ENCODE measurements at places on chromosomes 16 and 17.

GRCh38 chr16:46555951-46556350, 65.2 kb downstream of the SHCBP1 start:
- DNase-seq: no peak

DNA sequence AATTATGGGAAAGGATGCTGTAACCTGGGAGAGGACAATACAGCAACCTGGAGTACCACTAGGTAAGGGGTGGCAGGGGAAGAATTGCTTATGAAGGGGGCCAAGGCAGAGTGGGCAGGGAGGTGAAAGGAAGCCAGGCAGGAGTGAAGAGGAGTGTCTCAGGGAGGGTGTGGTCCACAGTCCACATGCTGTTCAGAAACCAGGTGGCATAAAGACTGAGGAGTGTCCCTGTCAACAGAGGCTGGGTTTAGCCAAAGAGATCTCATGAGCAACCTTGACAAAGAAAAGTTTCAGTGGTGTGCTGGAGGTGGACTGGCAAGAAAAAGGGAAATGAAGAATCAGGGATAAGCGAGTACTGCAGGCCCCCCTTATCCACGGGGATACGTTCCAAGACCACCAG, 88.4 kb downstream of the SPACA3 start:
- no peak for DNase-seq

DNA sequence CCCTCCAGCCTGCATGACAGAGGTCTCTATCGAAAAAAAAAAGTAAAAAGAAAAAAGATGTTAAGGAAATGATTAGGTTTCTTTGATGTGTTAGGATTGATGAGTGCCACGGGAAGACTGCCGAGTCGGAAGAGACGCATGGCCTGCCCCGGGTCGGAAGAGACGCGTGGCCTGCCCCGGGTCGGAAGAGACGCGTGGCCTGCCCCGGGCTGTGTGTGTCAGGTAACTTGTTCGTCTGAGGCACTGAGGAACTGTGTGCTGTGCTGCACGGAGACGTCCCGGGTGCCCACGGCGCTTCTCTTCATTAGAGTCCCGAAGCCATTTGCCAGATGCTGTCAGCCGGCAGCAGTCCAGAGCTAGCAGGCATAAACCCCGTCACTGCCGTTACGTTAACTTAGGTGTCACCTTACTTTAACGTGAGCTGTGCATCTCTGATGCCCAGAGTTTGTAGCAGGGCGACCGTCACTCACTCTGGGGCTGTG, 40.5 kb upstream of the FASN start:
- no peak for DNase-seq

GRCh38 chr16:14600164-14600563, 29.9 kb downstream of the PARN start:
- no peak for DNase-seq

- no peak for DNase-seq
Observed at GRCh38 chr16:78425891-78426510, 326.5 kb downstream of the WWOX start.

DNA sequence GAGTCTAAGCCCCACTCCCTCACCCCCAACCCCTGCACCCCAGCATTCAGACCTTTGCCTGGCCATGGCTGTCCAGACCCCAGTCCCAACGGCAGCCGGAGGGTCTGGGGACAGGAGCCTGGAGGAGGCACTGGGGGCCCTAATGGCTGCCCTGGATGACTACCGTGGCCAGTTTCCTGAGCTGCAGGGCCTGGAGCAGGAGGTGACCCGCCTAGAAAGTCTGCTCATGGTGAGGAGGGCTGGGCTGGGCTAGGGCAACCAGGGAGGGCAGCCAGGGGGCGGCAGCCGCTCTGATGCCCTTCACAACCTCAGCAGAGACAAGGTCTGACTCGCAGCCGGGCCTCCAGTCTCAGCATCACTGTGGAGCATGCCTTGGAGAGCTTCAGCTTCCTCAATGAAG, 14.4 kb downstream of the RIPOR1 start:
- DNase-seq: no peak

- DNase-seq: no peak
Observed at GRCh38 chr16:80969114-80969484, 37.6 kb downstream of the CMC2 start.

GRCh38 chr17:47686276-47686635, 7.7 kb upstream of the TBKBP1 start:
- no peak for DNase-seq

GRCh38 chr16:88806491-88807111, 3.0 kb downstream of the CDT1 start:
- DNase-seq: no peak

DNA sequence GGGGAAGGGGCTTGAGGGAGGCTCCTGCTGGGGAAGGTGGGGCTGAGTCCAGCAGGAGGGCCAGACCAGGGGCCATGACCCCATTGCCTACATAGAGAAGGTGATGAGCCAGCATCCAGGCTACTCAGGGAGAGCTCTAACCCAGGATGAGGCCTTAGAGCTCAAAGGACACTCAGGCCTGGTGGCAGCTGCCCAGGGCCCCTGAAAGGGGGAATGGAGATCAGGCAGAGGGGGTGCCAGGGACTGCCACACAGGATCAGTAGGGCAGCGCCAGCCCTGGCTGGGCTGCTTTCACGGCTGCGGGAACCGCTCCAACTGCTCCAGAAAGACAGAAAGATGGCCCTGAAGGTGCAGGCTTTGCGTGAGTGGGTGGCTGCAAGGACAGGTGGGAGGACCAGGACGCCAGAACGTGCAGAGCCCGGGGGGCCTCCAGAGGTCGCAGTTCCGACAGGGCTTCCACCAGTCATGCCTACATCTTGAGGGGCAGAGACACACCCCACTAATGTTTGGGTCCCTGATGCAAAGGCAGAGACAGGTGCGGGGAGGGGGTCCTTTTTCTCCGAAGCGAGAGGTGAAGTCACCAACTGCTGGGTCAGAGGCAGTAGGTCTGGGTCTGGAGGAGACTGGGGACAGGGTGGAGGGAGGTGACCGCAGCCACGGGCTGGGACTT, 882 bp upstream of the ATP6V0C start:
- peak; percentile 61 for DNase-seq

DNA sequence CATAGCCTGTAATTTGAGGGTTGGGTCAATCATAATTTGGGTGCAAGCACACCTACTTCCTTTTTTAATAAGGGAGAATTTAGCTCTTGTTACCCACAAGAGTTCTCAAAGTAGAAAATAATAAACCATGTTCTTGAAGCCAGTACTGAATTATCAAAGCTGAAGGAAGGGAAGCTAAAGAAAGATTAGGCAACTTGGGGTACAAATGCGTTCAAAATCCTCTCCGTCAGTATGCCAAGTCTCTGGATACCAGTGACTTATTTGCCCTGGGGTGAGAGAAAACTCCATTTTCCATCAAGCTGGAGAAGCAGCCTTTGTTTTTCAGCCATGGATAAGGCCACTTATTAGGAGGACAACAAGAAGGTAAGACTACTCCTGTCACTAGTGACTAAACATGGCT, 23.5 kb upstream of the DHRS13 start:
- DNase-seq: no peak

GRCh38 chr16:73878611-73879010, 418.0 kb upstream of the PSMD7 start:
- DNase-seq: peak; percentile 15

GRCh38 chr17:39092692-39093230, 58.7 kb downstream of the PLXDC1 start:
- DNase-seq: no peak

GRCh38 chr16:55706739-55707384, 51.1 kb downstream of the SLC6A2 start:
- no peak for DNase-seq

GRCh38 chr16:12060751-12061150, 84.2 kb downstream of the SNX29 start:
- no peak for DNase-seq

DNA sequence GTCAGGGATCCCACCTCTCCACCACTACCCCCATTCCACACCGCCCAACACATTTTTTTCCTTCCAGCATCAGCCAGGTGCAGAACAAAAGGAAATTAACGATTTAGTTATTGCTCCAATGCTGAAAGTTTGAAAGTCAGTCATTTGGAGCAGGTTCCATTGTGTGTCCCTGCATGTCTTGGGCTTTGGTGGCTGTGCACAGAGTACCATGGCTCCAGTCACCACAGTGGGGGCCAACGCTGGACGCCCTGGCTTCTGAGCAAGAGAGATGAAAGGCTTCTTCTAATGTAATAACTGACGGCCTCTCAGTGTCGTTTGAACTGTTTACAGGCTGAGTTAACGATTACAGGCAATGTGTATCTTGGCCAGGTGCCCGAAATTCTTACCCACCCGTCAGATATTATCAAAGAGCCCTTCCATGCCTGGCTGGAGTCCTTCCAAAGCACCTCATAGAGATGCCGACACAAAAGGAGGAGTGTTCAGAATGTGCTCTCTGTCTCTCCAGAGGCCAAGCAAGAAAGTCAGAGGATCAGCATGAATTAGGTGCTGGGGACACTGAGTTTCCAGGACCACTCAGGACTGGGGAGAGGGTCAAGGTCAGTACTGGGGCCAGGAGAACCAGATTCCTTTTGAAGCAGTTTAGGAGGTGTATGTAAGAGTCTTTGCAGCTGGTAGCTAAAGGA, 25.9 kb downstream of the RNF43 start:
- no peak for DNase-seq
